ENCODE measurements at places on chromosomes 2 and 18. TPM values are rescaled to one million over a fixed set of nuclear protein-coding genes. Genes with fewer than 3 reads are reported as not detected.
A peak's percentile ranks its signal among the peaks of the same experiment; 100 is the strongest.

ICA1L gene
- total RNA-seq = 3.2 TPM

CTDSP1 gene
- total RNA-seq = 126 TPM

CENPO gene
- 54.8 TPM for total RNA-seq

LAMA1 gene
- not detected for total RNA-seq

DIPK1C gene
- not detected for total RNA-seq

DNA sequence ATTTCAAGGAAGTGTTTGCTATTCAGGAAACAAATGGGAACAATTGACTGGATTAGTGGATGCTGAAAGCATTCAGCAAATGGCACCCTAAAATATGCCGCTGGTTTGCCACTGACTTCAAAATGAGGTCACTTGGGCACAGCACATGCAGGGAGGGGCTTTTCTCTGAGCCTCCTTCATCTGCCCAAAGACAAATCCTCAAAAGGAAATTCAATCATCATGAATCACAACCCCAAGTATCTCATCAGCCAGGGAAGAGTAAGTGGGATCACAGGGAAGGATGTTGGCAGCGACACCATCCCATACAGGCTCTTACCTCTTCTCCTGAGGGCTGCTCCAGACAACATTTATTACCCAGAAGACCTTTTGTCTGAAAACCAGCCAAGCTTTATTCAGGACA, 14.4 kb upstream of the SP140L start:
- ATAC-seq = no peak

DNA sequence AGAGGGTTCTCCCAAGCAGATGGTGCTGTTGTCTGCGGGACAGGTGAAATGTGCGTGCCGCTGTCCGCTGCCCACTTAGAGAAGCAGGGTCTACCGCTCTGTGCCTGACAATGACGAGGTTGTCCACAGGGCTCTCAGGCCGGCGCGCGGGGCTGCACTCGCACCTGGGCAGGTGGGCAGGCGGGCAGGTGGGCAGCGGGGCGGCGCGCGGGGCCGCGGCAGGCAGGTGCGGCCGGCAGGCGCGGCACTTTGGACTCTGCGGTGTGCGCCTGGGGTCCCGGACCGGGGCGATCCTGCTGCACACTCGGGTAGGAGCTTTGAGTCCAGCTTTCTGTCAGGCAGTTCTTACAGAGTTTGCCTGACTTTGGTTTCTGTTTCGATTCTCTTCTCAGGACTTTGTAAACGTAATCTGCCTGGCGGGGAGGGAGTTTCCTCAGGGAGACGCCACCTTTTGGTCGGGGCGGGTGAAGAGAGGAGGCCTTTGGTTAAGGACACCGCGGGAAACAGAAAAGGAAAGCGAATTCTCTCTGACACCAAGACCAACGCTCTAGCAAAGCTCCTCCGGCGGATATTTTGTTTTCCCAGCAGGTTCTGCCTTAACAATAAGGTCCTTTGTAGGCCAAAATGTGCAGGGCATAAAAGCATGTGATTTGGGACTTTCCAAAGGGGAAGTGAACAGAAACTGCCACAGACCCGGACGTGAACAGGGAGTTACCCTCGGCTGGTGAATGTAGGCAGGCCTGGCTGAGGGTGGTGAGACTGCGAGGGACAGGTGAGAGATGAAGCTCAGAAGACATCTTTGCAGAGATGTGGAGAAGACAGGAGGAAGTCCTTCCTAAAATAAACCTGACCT, at the start of gene IFIH1:
Gene IFIH1, minus strand, starts transcription at position 357 of the 853 bp plus-strand sequence. CDS start 377 bp downstream, outside the sequence.
- ATAC-seq = peak; percentile 91

DNA sequence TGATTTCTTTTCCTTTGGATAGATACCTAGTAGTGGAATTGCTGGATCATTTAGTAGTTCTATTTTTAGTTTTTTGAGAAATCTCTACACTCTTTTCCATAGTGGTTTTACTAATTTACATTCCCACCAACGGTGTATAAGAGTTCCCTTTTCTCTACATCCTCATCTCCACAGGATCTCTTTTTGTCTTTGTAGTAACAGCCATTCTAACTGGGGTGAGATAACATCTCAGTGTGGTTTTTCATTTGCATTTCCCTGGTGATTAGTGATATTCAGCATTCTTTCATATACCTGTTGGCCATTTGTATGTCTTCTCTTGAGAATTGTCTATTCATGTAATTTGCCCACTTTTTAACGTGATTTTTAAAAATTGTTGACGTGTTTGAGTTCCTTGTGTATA, 13.8 kb downstream of the RFTN2 start:
- ATAC-seq = no peak

DNA sequence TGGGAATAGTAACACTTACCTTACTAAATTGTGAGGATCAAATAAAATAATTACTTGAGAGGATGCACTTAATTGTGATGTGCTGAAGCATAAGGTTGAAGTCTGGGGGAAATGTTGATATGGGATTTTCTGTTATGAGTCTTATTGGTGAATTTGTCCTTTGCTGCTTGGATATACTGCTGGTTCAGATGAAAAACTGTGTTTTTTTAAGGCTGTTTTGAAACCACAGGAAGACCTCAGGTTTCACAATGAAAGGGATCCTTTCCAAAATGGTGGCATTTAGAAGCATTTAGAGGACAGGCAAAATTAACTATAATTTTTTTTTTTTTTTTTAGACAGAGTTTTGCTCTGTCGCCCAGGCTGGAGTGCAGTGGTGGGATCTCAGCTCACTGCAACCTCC, 34.9 kb downstream of the SPATS2L start:
- ATAC-seq = no peak

DNA sequence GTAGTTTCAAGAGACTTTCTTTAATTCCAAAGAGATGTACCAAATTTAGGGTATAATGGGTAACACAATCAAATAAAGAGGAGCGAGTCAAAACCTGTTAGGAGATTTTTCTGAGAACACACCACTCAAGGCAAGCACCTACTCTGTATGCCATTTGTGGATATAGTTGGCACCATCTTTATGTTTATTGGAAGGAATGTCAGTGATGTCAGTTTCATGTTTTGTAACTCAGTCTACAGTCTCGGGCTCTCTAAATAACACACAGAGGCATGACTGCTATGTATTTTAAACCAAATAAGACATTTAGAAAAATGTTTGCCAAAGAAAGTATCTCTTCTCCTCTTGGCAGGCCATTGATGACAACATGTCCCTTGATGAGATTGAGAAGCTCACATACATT, 59.7 kb downstream of the CPS1 start:
- ATAC-seq = no peak

GRCh38 chr18:34075963-34076860, 148.5 kb downstream of the NOL4 start:
- ATAC-seq = no peak

DNA sequence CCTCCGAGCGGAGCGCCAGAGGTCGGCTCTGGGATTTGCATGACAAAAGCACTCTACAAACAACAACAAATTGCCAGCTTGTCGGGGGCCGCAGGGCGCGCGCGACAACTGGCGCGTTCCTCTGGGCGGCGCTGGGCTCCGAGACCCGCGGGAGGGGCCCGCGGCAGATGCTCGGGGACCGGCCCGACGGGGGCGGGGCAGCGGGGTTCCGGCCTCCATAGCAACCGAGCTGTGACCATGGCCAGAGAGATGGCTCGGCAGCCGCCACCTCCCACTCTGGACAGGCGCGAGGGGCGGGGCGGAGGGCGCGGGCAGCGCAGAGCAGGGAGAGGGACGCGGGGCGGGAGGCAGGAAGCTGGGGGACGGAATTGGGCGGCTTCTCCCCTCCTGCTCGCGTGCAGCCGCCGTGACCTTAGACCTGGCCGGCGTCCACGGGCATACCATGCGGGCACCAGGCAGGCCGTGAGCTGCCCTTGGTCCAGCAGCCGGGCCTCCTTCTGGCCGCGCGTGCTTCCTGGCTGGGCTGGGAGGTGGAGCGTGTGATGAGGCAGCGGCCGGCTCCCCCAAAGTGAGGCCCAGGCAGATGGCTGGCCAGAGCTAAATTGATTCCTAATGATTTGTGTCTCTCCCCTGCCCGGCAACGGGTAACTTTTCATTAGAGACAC, 171.5 kb downstream of the CELF4 start:
- ATAC-seq = no peak

- ATAC-seq = no peak
Observed at GRCh38 chr2:238387332-238387731, 39.4 kb upstream of the ASB1 start.

- ATAC-seq = no peak
Observed at GRCh38 chr2:189466656-189467055, 25.4 kb downstream of the WDR75 start.

DNA sequence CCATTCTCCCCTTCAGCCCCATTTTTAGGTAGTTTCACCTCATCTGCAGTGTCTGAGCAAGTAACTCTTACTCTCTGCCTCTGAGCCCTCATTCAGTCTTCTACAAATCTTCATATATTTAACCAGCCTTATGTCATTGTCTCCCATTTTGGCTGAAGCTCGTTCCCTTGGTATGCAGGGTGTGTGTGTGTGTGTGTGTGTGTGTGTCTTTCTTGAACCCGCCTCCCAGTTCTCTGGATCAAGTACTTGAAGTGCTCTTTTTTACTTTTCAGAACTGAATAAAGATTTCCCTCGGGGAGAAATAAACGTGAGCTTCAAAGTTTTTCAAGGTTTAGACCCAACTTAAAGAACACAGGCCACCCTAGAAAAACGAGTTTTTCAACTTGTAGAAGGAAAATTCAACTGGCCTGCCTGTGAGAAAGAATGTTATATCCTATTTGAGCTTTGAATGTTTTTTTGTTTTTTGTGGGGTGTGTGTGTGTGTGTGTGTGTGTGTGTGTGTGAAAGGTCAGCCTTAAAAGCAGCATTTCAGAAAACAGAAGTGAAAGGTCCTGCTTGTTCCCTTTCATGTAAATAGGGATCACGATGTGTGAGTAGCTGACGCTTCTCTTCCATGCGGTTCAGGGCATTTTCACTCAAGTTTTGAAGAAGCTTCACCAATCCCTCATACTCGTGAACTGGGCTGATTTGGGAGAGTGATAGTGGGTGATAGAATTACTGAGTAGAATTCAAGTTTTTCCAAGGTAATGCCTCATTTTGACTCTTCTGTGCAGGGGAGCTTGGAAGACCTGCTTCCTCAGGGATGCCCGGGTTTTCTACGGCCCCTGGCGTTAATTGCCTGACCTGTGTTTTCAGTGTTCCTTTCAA, 50.6 kb upstream of the EML6 start:
- ATAC-seq = peak; percentile 18

GRCh38 chr2:48343571-48344440, 186.1 kb upstream of the STON1 start:
- peak; percentile 96 for ATAC-seq

DNA sequence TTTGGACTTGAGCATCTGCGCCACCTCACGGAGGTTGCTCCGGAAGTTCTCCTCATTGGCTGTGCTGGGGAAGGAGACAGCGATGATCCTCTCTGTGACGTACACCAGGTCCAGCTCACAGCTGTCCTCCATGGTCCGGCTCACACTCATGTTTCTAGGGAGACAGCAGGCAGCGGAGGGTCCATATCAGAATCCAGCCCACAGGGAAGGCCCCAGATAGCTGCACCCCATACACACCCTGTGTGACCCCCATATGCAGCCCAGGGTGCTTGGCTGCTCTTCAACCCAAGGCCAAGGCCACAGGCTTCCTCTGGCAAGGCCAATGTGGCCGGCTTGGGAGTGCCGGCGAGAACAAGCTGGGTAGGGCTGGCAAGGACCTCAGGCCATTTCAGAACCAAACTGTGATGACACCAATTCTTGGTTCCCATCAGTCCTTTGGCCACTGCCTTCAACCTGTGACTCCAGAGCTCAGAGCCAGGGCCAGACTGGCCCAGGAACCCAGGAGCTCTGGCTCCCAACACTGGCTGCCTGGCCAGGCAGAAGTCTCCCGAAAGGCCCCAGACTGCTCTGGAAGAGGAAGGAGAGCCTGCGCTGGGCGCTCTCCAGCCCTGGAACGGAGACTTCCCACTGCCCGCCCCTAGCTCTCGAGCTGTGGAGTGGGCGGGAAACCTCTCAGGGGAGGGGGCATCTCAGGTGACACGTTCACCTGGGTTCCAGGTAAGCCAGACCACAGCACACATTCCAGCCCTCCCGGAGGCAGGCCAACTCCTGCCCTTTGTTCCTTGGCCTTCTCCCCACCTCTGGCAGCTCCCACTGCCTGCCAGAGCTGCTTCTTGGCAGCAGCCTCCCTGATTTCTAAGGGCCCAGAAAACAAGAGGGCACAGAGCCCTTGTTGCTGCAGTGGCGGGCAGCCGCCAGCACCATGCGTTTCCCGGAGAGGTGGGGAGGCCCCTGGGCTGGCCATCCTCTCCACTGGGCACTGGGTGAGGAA, 104.7 kb downstream of the TNS1 start:
- ATAC-seq = no peak

- ATAC-seq = no peak
Observed at GRCh38 chr2:136259551-136259950, 141.6 kb upstream of the CXCR4 start.

DNA sequence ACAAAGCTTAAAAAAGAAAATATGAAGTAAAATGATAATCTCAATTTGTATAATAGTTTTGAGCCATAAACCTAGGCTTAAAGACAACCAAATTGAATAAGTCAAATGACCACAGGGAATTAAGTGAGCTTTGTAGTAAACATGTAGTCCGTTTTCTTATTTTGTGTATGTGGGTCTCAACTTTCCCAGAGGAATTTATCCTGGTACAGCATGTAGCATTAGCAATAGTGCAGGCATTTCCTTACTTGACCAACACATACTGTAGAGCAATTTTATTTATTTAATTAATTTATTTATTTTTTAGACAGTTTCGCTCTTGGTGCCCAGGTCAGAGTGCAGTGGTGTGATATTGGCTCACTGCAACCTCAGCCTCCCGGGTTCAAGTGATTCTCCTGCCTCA, 37.5 kb upstream of the MTCL1 start:
- ATAC-seq = no peak

DNA sequence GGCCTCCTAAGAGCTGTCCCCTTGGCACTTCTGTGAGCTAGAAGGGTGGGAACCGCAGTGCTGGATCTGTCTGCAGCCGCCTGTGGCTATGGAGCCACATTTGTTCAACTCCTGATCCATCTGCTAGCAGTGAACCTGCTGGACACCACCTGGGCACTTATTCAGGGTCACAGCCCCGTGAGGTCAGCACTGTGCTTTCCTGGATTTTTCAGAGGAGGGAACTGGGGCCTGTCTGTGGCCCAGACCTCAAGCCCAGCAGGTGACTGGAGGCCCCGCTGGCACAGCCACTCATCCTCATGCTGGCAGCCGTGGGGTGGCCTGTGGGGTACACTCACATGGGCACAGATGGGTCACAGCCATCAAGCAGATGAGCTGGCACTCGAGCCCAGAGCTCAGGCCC, 155.3 kb downstream of the TFCP2L1 start:
- no peak for ATAC-seq

DNA sequence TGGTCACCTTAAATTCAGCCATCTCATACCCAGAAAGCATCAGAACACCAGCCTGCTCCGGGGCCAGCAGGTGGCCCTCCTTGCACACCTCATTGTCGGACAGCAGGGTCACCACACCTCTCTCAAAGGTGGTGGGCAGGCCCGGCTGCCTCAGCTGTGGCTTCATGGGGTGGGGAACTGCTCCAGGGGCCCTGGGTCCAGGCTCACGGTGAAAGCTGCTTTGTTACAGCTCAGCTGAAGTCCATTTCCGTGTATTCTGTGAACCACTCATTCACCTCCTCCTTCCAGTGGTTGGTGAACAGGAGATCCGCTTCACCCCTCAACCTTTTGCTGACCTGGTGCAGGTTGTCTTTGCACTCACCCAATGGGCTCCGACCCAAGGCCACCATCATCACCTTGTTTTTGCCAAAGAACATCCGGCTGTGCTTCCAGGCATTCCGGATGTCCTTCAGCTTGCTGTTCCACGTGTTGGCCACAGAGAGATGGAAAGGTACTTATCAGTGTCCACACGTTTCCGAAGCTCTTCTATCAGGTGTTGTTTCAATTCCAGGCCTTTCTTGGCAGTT, 78.6 kb upstream of the LDLRAD4 start:
- ATAC-seq = no peak

- ATAC-seq = no peak
Observed at GRCh38 chr2:58798676-58799208, 557.6 kb upstream of the FANCL start.

GRCh38 chr2:18402-19271, 27.7 kb downstream of the FAM110C start:
- no peak for ATAC-seq
